Stimulated activated CD4-positive, alpha-beta T cell treated with anti-CD3 and anti-CD28 coated beads, Interleukin-1b, Interleukin-23, amount 100 ng/mL, for 4 hours (primary cell): ENCODE measurements at places on chromosomes 1 and 21.
A peak's percentile ranks its signal among the peaks of the same experiment; 100 is the strongest.

GRCh38 chr1:23397908-23398307, 26.6 kb downstream of the TCEA3 start:
- DNase-seq: no peak

- DNase-seq: no peak
Measured at GRCh38 chr1:65817891-65818290, 25.2 kb downstream of the PDE4B start.

DNA sequence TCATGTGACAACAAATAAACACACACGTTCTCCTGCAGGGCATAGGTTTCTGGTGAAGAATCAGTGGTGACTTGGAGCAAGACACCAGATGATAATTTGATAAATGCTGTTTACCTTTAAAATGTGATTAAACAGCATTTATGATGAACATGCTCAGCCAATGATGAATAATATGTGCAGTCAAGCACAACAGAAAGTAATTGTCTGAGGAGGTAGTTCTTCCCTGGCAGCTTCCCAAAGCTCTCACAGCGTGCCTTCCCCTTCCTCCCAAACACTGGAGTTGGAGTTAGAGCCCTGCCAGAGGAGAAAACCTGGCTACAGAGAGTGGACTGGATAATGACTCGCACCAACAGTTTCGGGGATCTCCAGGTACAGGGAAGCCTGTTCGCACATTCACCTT, 463.5 kb downstream of the SMYD3 start:
- no peak for DNase-seq

GRCh38 chr21:31213787-31214186, 130.3 kb downstream of the TIAM1 start:
- no peak for DNase-seq

GRCh38 chr1:54885807-54886723, 930 bp downstream of the DHCR24 start:
- DNase-seq: no peak

DNA sequence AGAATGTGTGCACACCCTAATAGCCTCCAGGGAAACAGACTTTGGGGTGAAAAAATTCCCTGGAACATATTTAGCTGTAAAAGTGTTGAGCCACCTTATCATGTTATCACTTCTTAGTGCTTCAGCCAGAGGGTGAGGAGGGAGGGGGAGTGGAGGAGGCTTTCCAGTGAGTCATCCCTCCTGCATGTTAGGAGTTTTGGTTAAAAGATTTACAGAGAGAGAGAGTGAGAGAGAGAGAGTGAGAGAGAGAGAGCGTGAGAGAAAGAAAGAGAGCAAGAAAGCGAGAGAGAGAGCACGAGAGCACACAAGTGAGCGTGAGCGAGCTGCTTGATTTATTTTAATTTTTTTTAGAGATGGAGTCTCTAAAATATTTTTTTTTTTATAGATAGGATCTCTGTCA, 13.5 kb upstream of the CACNA1E start:
- DNase-seq: no peak

- no peak for DNase-seq
Measured at GRCh38 chr1:100622506-100622905, 84.6 kb downstream of the GPR88 start.

GRCh38 chr1:228022571-228023293, 15.9 kb downstream of the WNT3A start:
- no peak for DNase-seq

DNA sequence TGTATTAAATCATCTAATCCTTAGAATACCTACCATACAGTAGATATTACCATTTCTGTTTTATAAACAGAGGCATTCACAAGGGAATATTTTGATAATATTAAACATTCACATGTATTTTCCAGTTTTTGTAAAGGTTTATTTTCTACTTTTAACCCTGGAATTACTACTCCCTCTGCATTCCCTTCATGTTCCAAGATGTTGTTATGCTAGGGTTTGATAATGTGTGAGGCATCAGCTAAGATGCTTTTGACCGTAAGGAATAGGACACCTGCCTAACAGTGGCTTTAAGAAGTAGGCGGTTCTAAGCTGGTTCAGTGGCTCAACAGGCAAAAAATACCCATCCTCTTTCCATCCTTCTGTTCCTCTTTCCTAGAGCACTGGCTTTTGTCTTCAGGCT, 131.9 kb upstream of the USP24 start:
- no peak for DNase-seq

DNA sequence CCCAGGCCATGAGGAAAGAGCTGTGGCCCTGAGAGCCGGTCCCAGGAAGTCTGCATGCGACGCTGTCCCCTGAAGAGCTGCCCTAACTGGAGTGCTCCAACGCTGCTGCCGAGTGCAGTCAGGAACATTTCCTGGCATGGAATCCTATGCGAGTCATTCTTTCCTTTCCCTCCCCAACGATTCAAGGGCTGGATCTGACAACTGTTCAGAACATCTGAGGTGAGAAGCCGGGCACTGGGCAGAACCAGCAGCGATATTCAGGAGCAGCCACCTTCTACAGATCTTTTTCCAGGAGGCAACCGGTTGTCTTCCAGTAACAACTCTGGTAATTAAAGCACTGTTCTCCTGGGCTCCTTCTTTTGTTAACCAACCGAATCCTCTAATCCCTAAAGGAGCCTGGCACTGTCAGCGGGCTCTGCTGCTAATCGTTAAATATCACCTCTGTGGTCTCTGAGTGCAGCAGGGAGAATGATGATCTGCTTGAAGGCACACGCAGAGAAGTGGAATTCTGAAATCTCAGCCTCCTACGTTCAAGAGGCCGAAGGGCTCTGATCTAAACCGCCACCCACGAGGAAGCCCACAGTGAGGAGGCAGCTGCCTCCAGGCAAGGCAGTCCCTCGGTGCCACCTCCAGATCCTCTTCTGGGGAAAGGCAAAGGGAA, 55.8 kb downstream of the SLC45A1 start:
- no peak for DNase-seq

DNA sequence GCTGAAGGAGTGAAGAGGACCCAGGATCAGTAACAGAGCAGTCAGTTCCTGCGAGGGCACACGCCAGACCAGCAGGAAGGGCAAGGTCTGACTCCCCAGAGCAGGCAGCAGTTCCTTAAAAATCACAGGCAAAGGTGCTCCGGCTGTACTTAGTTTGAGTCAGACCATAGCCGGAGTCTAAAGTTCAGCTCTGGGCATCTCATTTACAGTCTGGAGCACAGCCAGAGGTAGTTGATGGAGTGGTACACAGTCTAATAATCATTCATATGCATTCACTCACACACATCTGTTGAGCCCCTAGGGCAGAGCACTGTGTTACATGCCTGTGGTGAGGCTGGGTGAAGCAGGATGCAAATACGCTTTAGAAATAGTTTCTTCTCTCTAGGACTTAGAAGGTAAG, 7.3 kb upstream of the AMIGO1 start:
- no peak for DNase-seq

GRCh38 chr21:15061747-15062605, 2.8 kb downstream of the NRIP1 start:
- no peak for DNase-seq

- DNase-seq: no peak
Measured at GRCh38 chr1:218674280-218674773, 329.2 kb downstream of the TGFB2 start.

DNA sequence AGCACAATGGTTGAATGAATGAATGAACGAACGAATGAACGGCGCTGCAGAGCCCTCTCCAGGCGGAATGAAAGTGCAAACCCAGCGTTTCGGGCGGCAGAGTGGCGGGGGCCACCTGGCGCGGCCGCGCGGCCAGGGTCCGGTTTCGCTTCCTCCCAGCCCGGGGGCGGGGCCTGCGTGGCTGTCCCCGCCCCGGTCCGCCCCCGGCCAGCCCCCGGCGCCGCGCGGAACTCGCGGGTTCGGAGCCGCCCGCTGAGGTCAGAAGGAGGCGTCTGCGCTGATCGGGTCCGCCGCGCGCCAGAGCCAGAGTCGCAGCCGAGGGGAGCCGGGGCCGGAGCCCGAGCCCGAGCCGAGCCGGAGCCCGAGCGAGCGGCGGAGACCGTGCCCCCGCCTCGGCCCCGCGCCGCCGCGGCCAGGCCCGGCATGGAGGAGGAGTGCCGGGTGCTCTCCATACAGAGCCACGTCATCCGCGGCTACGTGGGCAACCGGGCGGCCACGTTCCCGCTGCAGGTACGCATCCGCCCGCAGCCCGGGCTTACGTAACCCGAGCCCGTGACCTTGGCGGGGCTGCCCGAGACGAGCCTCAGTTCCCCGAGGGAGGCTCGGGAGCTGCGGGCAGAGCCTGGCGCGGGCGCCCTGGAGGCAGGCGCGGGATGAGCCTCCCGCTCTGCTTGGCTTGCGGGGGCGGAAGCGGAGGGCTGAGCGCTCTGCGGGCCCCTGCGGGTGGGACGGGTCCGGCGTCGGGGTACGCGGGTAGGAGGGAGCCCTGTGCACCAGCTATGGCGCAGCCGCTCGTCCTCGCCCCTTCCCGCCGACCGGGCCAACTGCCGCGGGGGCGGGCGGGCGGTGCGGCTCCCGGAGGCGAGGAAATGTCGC, at the start of gene PDXK:
PDXK (plus strand) TSS at position 258 of the 876 bp plus-strand sequence; CDS start at position 424, 166 bp downstream.
- DNase-seq: peak; percentile 54

DNA sequence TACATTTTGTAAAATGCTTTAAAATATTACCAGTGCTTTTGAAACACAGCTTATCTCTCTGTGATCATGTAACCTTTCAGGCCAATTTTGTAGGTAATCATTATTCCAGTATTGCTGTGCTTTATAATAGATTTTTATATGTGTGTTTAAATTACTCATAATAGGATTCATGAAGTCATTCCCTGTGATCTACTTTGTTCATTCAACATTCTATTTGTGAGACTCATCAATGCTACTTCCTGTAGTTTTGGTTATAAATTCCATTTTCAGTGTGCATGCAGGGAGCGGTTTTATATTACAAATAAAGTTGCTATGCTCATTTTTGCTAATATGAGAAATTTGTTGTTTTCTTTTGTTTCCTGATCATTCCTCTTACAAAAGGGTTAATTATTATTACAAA, 4.1 kb upstream of the OR2M5 start:
- DNase-seq: no peak

DNA sequence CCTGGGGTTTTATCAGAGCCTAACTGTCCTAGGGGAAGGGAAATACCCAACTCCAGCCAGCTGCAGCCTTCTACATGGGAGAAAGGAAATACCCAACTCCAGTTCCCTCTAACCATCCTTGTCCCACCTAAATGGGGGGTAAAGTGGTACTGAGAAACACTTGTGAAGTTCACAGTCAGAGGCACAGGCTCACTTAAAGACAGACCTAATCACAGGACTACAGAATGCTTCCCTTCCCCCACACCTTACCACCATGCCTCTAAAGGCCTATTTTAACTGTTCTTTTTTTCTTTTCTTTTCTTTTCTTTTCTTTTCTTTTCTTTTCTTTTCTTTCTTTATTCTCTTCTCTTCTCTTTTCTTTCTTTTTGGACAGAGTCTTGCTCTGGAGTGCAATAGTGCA, 324.6 kb downstream of the SPATA17 start:
- no peak for DNase-seq

GRCh38 chr1:244211559-244211944, 160.5 kb downstream of the ZBTB18 start:
- DNase-seq: no peak

DNA sequence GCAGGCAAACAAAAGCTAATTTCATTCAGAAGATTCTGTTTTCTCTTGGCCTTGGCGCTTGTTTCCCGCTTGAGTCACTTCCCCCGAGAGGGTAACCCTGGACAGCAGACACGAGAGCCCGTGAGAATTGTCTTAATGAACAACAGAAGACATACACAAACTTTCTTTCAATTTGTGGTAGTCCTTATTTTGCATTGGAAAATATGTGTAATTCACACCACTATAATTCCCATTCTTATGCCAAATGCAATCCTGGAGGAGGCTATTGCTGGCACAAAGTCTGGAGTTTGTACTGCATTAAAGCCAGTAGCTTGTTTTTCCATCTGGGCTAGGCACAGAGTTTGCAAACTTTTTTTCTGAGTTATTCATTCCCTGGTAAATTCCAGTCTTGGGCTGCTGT, 109.8 kb upstream of the IVNS1ABP start:
- no peak for DNase-seq

- DNase-seq: peak; percentile 30
Measured at GRCh38 chr1:32963746-32964460, 706 bp downstream of the RNF19B start.

DNA sequence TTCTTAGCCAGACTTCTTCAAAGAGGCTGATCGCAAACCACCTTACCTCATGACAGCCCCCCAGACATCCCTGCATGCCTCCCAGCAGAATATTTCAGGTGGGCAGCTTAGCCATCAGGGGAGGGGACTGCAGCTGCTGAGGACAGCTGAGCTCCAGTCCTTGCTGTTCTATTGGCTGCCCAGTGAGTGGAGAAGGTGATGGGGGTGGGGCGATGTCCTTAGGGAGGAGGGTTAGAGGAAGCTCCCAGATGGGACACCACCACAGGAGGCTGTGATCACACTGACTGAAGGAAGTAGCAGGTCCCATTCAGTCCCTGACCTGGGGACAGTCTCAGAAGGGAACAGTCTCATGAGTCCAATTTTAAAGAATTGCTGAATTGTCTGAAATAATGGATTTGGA, 38.3 kb downstream of the GJA5 start:
- no peak for DNase-seq

- no peak for DNase-seq
Measured at GRCh38 chr21:44713130-44713529, 1.8 kb upstream of the TSPEAR start.
